ENCODE measurements at places on chromosomes 5 and 9.

DNA sequence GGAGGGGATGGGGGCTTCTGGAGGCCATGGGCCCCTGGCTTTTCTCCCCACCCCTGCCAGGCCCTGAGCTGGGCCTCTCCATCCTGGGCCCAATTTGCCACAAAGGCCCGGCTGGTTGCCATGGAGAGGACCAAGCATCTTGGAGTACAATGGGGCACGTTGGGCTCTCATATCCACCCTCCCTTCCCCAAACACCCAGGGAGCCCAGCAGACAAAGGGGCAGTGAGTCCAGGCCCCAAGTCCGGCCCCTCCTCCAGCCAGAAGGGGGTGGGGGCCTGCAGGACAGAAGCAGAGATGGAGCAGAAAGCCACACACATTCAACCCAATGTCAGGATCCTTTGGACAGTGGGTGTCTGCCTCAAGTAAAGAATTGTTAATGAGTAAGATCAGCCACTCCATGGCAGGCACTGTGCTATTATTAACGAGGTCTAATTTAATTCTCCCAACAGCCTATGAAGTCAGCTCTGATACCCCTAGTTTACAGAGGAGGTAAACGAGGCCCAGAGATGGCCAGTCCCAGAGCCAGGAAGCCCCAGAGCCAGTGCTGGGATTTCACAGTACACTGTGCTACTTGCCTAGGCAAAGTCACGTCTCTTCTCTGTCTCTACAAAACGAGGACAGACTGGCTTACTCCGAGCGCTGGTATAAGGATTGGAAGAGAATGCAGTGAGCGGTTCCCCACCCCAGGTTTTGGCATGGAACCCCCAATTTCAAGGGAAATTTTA lies 2.3 kb downstream of the CRB2 start:
- no peak overlapping the region for H3K4me3 ChIP-seq
- H3K36me3 ChIP-seq = no peaks in the 10 kb centered on the region
- H3K4me1 ChIP-seq = peaks cover 7% of the 10 kb centered on the region
- DNase-seq = no peak

DNA sequence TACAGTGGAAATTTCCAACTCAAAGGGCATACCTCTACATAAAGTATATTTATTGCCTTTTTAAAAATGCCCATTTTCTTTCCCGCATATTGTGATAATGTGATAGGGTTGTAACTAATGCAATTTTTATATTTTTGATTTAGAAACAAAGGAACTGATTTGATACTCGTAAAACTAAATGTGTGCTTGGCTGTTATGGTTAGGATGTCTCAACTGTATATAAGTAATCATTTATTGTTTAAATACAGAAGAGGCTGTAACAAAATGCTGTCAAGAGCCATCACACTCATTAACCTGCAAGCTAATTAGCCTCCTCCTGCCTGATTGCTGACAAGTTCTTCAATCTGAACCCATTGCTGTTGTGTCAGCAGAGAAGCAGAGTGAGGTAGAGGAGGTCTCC lies 149.2 kb downstream of the PBX3 start:
- H3K4me1 ChIP-seq = peaks cover 29% of the 10 kb centered on the region
- DNase-seq = no peak
- no peaks in the 10 kb centered on the region for H3K36me3 ChIP-seq
- no peaks in the 10 kb centered on the region for H3K27me3 ChIP-seq

- peaks cover 42% of the 10 kb centered on the region for H3K4me1 ChIP-seq
- H3K27me3 ChIP-seq = no peaks in the 10 kb centered on the region
- H3K4me3 ChIP-seq = no peak overlapping the region
- H3K36me3 ChIP-seq = no peaks in the 10 kb centered on the region
Observed at GRCh38 chr5:72137826-72138409, 30.6 kb downstream of the MAP1B start.

DNA sequence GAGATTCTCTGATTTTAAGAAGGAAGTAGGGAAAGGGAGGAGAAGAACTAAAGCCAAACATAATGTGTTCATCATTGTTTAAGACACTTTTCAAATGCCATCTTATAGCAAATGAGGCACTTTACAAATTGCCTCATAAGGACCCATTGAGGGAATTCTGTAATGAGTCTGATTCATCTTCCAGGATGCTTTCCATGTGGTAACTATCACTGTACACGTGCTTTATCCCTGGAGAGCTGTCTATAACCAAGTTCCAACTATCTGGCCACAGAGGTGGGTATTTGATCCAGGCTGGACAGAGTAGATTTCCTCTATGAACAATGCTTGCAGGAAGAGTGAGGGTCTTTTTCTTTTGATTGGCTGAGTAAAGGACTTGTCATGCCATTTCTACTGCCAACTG lies 183.5 kb upstream of the NFIB start:
- no peaks in the 10 kb centered on the region for H3K27me3 ChIP-seq
- no peaks in the 10 kb centered on the region for H3K36me3 ChIP-seq
- no peaks in the 10 kb centered on the region for H3K4me1 ChIP-seq
- H3K27ac ChIP-seq = no peak overlapping the region

DNA sequence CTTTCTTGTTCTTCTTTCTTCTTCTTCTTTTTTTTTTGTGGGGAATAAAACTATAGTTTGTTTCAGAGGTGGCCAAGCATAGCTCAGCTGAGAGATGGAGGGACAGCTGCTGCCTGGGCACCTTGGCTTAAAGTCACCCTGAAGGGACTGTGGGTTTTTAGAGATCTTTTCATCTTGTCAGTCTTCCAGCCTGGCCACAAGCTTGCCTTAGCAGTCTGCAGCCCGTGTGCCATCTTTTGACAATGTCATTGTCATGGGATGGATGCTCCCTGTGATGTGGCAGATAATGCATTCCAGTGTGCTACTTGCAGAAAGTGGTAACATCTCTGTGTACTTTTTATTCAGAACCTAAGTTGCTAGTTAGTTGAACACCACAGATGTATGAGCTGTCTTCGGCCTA lies 280.8 kb downstream of the FANCC start:
- peaks cover 32% of the 10 kb centered on the region for H3K36me3 ChIP-seq
- no peaks in the 10 kb centered on the region for H3K27me3 ChIP-seq
- H3K4me3 ChIP-seq = no peak overlapping the region
- peaks cover 100% of the 10 kb centered on the region for H3K4me1 ChIP-seq
- DNase-seq = no peak
- peak overlapping the region; percentile 40 for H3K27ac ChIP-seq

DNA sequence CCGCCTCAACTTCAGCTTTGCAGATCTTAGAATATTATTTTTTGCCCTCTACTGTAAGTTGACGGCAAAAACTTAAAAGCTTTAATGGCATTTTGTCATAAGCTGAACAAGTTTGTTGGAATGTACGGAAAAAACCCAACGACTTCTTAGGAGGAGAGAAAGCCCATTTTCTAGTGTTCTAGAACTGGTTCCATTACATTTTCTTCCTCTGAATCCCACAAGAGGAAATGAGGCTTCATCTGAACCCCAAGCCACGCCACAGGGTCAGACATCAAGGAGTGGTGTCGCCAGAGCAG lies 113.7 kb downstream of the LHFPL2 start:
- peak overlapping the region; percentile 62 for H3K27ac ChIP-seq
- H3K36me3 ChIP-seq = no peaks in the 10 kb centered on the region
- H3K4me3 ChIP-seq = no peak overlapping the region
- no peaks in the 10 kb centered on the region for H3K27me3 ChIP-seq
- H3K4me1 ChIP-seq = peaks cover 46% of the 10 kb centered on the region

DNA sequence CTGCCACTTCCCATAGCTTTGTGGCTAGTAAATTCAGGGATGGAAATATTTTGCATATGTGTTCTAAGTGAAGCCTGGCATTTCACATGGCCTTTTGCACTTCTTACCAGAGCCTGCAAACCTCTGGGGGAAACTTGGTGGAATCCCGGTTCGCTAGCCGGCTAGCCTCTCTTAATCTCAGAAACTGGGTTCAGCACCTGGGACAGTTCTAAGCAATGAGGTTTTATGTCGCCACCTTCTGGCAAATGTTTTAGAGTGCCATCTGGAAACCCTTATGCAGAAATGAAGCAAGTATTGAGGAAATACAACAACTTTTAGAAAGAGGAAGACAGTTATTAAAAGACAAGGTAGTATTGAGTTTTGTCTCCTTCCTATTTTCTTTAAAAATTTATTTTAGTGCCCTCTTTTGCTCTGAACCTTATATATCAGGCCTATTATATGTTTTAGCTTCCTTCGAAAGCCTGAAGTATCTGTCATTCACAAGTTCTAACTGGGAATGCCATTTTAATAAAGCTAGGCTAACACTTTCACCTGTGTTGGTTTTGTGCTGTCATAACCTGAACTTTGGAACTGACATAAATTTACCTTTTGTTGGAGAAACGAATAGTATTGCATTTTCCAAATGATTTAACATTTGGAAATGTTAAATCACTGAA lies 963 bp upstream of the HTR1A start:
- H3K4me3 ChIP-seq = no peak overlapping the region
- H3K27me3 ChIP-seq = peaks cover 47% of the 10 kb centered on the region
- no peaks in the 10 kb centered on the region for H3K4me1 ChIP-seq
- no peak for DNase-seq
- H3K36me3 ChIP-seq = no peaks in the 10 kb centered on the region
- H3K27ac ChIP-seq = no peak overlapping the region

GRCh38 chr5:101390151-101390908 lies 487.2 kb upstream of the ST8SIA4 start:
- no peak overlapping the region for H3K27ac ChIP-seq
- H3K36me3 ChIP-seq = no peaks in the 10 kb centered on the region
- DNase-seq = no peak
- H3K27me3 ChIP-seq = no peaks in the 10 kb centered on the region
- no peaks in the 10 kb centered on the region for H3K4me1 ChIP-seq
- H3K4me3 ChIP-seq = no peak overlapping the region

GRCh38 chr9:125075997-125076396 lies 67.3 kb downstream of the SCAI start:
- no peaks in the 10 kb centered on the region for H3K4me1 ChIP-seq
- DNase-seq = no peak
- H3K27ac ChIP-seq = no peak overlapping the region
- no peak overlapping the region for H3K4me3 ChIP-seq

GRCh38 chr9:33044677-33045282 lies 19.7 kb downstream of the DNAJA1 start:
- H3K4me3 ChIP-seq = peak overlapping the region; percentile 65
- peak overlapping the region; percentile 98 for H3K27ac ChIP-seq
- no peaks in the 10 kb centered on the region for H3K27me3 ChIP-seq
- H3K36me3 ChIP-seq = peaks cover 52% of the 10 kb centered on the region
- DNase-seq = no peak

DNA sequence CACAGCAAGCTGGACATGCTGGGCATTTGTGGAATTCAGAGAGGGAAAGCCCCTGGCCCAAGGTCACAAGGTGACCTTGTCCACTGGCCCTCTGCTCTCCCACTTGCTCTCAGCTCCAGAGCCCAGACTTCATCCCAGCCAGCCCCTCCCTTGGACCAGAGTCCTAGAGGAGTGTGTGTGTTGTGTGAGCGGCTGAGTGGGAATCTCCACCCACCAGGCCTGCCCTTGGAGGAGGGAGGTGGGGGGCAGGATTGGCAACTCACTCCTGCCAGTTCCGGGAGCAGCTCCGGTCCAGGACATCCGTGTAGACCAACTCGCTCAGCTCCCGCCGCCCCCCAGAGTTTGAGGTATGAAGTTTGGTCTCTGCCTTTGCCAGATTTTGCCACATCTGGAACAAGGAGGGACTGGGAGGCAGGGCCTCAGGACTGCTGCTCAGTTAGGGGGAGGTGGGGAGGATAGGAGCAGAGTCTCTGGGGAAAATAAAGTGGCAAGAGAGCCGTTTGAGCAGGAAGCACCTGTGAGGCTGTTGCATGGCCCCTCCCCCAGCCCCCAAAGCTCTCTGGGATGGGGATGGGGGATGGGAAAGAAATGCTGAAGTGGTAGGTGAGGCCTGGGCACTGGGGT lies 1.4 kb downstream of the MZB1 start:
- no peak for DNase-seq
- no peak overlapping the region for H3K27ac ChIP-seq
- H3K27me3 ChIP-seq = no peaks in the 10 kb centered on the region
- peaks cover 55% of the 10 kb centered on the region for H3K4me1 ChIP-seq

DNA sequence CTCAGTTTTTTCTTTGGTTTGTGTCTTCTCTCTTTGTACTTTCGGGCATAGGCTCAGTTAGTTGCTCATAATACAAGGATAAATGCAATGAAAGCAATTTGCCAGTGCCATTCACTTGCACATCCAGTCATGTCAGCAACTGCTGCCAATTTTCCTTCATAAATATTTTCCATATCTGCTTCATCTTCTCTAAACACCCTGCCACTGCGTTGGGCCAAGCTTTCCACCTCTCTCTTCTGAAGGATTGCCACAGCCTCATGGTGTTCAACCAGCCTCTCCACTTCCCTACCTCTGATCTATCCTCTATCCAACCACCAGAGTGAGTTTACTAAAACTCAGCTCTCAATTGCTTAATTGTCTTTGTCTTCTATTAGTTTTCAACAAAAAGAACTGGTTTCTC lies 192.5 kb upstream of the ZNF462 start:
- no peak for DNase-seq
- no peak overlapping the region for H3K27ac ChIP-seq
- H3K4me3 ChIP-seq = no peak overlapping the region
- peaks cover 12% of the 10 kb centered on the region for H3K4me1 ChIP-seq
- no peaks in the 10 kb centered on the region for H3K36me3 ChIP-seq
- H3K27me3 ChIP-seq = no peaks in the 10 kb centered on the region

DNA sequence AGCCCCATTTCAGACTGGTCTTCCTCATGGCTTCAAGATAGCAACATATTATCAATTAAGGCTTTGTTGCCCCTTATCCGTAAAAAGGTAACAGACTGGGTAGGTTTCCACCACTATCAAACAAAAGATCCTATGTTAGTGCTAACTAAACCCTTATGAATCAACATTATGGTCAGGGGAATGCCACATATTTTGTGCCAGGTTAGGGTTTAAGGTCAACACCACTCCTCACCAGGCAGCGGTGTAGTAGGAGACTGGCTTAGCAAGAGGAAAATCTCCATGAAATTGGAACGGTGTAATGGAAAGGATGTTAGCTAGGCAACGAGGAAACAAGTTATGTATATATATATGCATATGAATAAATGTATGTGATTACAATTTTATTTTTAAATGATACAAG lies 655.8 kb downstream of the TLR4 start:
- no peaks in the 10 kb centered on the region for H3K27me3 ChIP-seq
- H3K27ac ChIP-seq = no peak overlapping the region
- no peaks in the 10 kb centered on the region for H3K36me3 ChIP-seq
- H3K4me3 ChIP-seq = no peak overlapping the region
- DNase-seq = no peak
- H3K4me1 ChIP-seq = no peaks in the 10 kb centered on the region

DNA sequence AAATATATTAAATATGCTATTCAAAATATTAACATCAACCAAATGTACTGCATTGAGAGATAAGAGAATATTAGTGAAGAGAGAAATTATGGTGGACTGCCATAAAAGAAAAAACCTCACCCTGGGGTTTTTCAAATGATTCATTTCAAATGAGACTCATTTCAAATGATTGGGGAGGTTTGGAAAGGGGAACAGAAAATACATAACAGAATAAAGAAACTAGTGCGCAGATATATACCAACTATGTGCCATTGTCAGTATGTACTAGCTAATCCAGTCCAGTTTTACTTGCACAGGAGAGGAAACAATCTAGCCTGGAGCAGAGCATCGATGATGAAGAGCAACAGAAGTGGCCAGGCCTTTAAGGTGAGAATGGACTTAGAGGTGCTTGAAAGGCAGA lies 651.6 kb upstream of the RORB start:
- H3K36me3 ChIP-seq = no peaks in the 10 kb centered on the region
- no peak overlapping the region for H3K27ac ChIP-seq
- no peaks in the 10 kb centered on the region for H3K4me1 ChIP-seq
- no peaks in the 10 kb centered on the region for H3K27me3 ChIP-seq
- no peak overlapping the region for H3K4me3 ChIP-seq
- no peak for DNase-seq

GRCh38 chr5:155954701-155955445 lies 372.1 kb upstream of the SGCD start:
- H3K27me3 ChIP-seq = no peaks in the 10 kb centered on the region
- H3K4me3 ChIP-seq = no peak overlapping the region
- no peaks in the 10 kb centered on the region for H3K36me3 ChIP-seq
- DNase-seq = no peak

All from esophagus muscularis mucosa (tissue), 4 donors.